ENCODE measurements at places on chromosomes 5 and 9.

- no peak for DNase-seq
These were observed 179.5 kb upstream of the TARS1 start for GRCh38 chr5:33261305-33261704.

- DNase-seq = peak; percentile 26
These were observed 159.0 kb downstream of the CPLANE1 start for GRCh38 chr5:37090123-37090726.

- DNase-seq = no peak
These were observed 3.2 kb downstream of the RBM18 start for GRCh38 chr9:122261469-122261881.

GRCh38 chr5:35919191-35919590 lies 19.2 kb downstream of the CAPSL start:
- no peak for DNase-seq

DNA sequence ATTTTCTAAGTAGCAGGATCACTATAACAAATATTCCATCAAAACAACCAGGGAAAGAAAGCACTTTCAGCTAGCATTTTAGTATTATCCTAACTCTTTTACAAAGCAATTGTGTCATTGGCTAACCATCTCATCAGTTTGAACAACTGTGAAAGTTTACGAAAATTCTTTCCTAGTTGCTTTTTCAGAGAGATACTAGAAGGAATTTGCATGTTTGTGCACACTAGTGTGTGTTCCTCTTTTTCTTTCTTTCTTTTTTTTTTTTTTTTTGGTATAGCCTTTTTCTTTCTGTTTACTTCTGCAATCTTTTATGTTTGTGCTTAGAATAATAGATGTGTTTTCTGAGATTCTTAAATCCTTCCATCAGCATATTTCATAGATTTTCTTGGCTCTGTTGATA lies 124.7 kb upstream of the SEMA6A start:
- no peak for DNase-seq

DNA sequence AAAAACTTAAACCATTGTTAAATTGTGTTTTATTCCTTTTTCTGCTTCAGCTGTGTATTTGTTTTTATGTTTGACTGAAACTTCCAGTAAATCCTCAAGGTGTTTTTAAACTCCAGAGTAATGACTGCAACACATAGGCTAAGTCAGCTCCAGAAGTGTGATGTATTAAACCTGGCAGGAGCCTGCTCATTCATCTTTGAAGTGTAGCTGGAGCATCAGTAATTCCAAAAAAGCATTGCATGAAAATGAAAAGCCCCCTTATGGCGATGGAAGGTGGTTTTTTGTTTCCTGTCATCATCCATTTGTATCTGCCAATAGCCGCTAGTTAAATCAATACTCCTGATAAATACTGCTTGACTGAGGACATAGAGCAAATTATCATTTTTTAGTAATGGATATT lies 474.2 kb upstream of the ADAMTS16 start:
- no peak for DNase-seq

DNA sequence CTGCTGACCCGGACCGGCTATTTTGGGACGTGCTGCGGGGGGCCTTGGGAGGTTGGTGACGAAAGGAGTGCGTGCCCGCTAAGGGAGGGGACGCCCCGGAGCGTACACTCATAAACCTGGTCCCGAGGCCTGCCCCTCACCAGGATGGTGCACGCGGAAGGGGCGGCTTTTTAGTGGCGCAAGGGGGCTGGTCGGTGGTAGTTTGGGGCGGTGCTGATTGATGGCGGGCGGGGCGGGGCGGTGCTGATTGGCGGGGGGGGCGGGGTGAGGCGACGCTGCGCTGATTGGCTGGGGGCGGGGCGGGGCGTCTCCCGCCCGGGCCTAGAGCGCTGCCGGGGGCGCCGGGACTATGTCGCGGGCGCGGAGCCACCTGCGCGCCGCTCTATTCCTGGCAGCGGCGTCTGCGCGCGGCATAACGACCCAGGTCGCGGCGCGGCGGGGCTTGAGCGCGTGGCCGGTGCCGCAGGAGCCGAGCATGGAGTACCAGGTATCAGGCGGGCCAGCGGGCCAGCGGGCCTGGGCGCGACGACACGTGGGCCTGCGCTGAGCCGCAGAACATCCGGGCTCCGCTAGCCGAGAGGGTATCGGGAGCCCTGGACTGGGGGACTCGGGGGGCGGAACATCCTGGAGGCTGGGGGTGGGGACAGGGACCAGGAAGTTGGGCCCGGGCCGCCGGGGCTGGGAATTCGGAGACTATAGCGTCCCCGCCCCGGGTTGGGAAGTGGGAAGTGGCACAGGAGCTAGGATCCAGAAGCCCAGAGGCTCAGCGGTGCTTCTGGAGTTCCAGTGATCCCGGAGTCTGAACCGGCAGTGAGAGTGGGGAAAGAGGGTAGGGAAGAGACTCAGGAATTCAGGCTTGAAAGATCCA lies at the start of gene FPGS:
TSS of gene FPGS (plus strand) at position 307 of the 868 bp plus-strand sequence. CDS start at position 350, 43 bp downstream.
- DNase-seq = peak; percentile 87

DNA sequence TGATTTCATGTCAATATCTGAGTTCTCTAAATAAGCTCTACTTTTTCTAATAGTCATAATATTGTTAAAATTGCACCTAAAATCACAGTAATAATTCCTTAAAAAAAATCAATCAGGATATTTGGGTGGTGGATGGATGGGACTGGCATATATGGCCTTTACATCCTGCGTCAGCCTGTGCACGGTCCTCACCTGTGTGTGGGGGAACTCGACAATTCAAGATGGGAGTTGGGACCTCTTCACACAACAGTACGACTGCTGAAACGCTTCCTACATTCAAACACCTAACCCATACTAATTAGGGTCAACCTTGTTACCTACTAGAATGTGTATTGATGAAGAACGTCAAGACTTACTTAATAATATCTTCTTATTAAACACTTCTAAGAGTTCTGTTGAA lies 90.5 kb downstream of the OSMR start:
- DNase-seq = no peak

DNA sequence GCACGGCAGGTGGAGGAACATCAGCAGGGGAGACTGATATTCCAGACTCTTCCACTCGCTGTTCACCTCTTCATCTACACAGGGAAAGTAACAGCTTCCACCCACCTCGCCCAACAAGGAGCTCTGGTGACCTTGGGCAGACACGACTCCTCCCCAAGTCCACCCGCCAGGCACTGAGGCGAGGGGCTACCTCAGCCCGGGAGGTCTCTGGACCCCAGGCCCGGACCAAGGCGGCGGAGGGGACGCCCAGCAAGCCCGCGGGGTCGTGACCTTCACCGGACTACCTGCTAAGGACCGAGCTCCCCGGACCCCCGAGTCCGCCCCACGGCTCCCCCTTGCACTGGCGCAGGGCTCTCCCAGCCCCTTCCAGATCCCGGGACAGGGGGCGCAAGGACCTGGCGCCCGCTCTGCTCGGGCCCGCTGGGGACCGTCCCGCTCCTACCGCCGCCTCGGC lies 70.2 kb upstream of the LPCAT1 start:
- no peak for DNase-seq

DNA sequence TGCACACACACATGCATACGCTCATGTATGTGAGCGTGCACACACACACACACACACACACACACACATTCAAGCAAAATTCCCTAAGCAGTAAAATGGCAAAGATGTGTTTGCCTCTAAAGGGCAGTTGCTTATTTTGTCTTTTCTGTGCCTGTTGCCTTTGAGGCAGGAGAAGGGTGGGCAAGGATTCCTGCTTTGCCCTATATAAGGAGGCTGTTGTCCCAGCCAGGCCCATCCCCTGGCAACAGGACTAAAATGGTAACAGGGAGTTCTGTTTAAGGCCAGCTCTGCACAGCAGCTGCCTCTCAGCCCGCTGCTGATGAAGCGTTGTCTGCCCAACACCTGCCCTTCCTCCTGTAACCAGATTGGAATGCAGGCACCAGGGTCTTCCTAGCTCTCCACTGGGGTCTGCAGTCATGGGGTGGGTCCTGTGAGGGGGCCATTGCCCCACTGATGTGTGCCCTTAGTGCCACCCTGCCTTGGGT lies 64.4 kb downstream of the PPARGC1B start:
- no peak for DNase-seq

GRCh38 chr5:116944183-116944582 lies 369.6 kb upstream of the SEMA6A start:
- DNase-seq = peak; percentile 85

DNA sequence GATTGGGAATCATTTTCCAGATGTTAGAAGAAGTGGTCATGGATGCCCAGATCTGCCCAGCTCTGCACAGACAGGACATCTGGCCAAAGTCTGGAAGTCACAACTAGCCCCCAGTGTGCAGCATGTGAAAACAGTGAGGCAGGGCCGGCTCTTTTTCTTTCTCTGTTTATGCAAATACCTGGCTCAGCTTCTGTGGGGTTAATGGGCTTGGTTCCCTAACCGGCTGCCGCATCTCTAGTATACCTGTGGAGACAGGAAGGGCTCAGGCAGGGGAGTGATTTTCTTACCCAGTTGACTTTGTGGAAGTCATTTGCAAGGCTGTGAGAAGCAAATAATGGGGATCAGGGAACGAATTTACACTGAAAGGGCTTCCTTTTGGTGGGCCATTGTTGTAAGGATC lies 254.8 kb upstream of the PANK3 start:
- peak; percentile 37 for DNase-seq

Data from ELF-1 (cell line).